Cardiac muscle cell (in vitro differentiated cells and primary cell): ENCODE measurements at places on chromosomes 5 and 9.

GRCh38 chr5:162274679-162275078, 207.1 kb downstream of the GABRG2 start:
- DNase-seq = no peak

DNA sequence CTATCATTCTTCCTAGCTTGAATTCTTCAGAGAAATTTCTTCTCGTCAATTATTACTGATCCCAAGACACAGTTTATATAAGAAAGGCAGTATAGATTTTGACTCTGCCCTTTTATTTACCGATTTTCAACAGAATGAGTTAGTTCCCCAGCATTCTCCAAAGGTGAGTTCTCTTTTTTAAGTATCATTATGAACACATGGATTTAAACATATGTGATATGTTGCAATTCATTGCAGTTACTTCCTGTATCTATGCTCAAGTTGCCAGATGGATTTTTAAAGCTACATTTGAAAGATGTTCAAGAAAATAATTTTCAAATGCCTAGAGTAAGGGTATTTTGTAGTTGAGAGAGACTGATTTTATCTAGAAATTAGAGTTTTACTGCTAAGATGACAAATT, 8.4 kb downstream of the WDR41 start:
- DNase-seq = no peak

DNA sequence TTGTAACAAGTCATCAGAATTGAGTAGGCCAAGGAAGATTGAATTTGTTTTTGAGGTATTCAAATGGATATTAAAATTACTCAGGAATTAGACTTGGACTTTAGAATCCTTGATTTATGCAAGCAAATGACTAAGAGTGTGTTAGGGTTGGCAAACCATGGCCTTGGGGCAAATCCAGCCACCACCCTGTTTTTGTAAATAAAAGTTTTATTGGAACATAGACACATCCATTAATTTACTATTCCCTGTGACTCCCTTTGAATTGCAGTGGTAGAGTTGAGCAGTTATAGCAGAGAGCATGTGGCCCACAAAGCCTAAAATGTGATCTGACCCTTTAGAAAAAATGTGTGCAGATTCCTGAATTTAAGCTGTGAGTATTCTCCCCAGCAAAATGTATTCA, 115.6 kb downstream of the WDR70 start:
- peak; percentile 1 for DNase-seq

- DNase-seq = no peak
These were observed 41.9 kb upstream of the TESK1 start for GRCh38 chr9:35562895-35563780.

DNA sequence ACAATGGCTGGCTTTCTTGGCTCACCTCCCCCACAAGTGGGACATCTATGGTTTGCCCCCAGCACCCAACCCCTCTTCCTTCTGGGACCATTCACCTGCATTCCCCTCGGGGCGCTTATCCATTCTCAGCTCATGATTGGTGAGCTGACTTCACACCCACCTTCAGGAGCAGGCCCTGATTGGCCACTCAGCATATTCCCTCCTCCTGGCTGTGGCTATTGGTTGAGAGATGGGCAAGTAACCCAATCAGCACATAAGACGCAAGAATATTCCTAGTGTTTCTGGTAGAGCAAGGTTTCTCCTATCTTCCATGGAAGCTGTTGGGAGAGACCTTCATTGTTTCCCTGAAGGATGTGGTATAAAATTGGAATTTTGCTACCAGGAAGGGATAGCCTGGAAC, 22.7 kb upstream of the UNC5A start:
- DNase-seq = no peak

DNA sequence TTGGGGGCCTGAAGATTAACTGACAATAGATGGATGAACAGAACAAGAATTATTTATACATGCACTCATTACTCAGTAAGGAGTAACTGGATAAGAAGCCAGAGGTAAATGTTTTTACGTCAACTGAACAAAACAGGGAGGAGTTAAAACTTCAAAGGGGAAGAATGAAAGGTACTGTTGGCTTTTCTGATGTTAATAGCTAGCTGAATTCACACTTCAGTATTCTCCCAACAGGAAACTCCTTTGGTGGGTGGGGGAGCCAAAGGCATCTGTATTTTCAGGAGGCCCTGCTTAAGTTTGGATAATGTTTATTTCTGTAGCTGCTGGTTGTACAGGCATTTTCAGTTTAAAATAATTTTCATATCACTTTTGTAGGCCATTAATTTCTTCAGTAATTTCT, 23.2 kb upstream of the RFK start:
- no peak for DNase-seq

DNA sequence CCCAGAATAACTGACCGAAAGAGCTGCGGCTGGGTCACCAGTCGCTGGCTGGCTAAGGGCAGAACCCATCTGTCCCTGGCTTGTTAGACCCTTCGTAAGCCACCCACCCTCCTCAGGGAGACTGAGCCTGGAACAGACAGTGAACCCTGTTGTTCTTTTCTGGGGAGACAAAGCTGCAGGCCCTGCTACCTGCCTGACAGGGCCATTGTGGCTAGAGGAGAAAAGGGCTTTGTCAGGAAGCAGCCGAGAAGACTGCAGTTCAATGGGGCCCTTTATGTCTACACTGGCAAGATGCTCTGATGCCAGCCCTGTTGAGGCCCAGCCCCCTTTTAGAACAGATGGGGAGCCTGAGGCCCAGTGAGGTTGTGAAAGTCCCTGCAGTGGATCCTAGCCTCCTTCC, 3.7 kb upstream of the NIPAL4 start:
- DNase-seq = no peak

GRCh38 chr9:98071737-98072136, 15.2 kb downstream of the NANS start:
- no peak for DNase-seq

DNA sequence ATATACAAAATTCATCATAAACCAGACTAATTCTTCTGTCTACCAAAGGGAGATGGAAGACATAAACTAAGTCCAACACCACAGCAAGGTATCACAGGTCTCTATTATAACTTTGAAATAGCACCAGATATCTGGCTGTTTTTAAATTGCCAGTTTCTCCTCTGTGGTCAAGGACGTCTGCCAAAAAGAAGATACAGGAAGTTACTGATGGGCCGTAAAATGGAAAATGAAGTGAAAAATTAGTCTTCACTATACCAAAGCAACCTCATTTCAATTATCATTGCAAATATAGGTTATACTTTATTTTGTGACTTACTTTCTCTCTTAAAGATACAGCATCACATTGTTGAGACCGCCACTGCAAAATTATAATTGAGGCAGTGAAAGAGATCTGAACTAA, 225.5 kb downstream of the NDUFS4 start:
- no peak for DNase-seq
